ENCODE measurements at places on chromosomes 13 and 19.

DNA sequence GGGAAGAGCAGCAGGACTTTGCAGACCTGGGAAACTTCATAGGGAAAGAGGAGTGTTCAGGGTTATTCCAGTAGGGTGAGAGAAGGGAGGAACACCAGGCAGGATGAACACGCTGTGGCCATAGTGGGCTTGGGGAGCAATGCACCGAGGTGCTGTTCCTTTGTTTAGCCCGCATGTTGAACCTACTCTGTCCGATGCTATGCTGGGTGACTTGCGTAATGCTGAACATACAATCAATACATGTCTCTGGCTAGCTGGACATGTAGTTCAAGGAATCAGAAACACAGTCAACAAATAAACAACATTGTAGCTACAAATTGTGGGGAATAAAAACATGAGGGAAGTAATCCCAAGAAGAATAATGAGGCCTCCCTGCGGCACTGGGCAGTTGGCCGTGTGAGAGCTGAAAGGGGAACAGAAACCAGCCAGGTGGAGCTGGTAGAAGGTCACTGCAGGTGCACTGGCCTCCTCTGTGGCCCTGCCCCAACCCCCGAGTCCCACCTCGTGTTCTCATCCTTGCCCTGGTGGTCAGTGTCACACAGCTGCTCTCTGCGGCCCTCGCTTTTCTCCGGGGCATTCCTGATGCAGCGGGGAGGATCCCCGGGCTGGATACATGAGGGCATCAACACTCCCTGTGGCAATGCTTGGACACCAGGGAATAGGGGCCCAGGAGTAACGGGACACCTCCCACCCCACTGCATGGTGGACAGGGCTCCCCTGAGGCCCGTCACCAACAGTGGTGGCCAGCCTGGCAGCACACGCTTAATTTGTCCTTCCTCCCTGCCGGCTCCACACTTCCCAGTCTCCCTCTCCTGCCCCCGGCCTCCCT lies 36.9 kb upstream of the TUBGCP3 start:
- no peak for DNase-seq

GRCh38 chr13:76474356-76474755 lies 411.8 kb downstream of the KCTD12 start:
- DNase-seq: no peak

GRCh38 chr19:6015841-6016545 lies 38.1 kb upstream of the RANBP3 start:
- no peak for DNase-seq

- no peak for DNase-seq
Measured at GRCh38 chr13:41286370-41286769, 23.0 kb upstream of the MTRF1 start.

GRCh38 chr19:54325194-54325621 lies 12.2 kb upstream of the LILRA5 start:
- DNase-seq: no peak

DNA sequence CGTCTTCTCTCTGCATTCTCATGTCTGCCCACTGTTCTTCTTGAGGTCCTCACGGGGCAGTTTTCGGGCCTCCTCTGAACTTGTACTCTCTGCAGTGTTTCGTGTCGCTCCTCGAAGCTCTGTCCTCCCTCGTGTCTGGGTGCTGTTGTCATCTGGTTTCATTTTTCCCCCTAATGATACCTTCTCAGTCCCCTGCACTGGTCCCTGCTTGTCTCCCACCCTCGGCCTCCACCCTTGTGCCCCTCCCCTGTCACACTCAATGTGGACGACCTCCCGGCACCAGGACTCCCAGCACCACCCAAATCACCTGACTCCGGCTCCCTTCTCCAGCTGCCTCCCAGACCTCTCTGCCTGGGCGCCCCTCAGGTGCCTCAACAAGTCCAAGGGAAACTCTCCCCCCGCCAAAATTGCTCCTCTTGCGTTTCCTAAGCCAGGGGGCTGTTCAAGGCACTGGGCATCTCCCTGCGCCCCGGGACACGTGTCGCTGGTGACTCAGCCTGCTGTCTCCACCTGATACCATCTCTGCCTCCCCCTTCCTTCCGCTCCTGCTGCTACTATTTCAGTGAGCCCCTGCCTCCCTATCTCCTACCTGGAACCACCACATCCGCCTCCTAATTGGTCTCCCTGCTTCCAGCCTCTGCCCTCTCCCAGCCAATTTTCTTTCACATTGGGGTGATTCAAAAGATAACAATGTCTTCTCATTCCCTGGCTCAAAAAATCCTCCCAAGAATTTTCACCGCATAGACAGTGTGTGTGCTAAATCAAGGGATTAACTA lies 49.5 kb downstream of the RFX2 start:
- DNase-seq: no peak

GRCh38 chr19:18481505-18482222 lies 40.2 kb downstream of the ELL start:
- no peak for DNase-seq

- peak; percentile 90 for DNase-seq
Measured at GRCh38 chr19:36331353-36332228, 47.4 kb downstream of the ZFP14 start.

DNA sequence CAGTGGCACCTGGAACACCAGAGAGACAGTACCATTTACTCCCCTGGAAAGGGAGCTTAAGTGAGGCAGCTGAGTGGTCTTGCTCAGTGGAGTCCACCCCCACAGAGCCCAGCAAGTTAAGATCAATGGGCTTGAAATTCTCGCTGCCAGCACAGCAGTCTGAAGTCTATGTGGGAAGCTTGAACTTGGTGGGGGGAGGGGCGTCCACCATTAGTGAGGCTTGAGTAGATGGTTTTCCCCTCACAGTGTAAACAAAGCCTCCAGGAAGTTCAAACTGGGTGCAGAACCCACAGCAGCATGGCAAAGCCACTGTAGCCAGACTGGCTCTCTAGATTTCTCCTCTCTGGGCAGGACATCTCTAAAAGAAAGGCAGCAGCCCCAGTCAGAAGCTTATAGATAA lies 30.3 kb upstream of the CEACAM4 start:
- DNase-seq: no peak

- DNase-seq: no peak
Measured at GRCh38 chr13:104206450-104207044, 1140.3 kb upstream of the SLC10A2 start.

- no peak for DNase-seq
Measured at GRCh38 chr19:38554676-38555141, 63.0 kb downstream of the MAP4K1 start.

GRCh38 chr13:74169676-74170075 lies 35.5 kb upstream of the KLF12 start:
- no peak for DNase-seq

DNA sequence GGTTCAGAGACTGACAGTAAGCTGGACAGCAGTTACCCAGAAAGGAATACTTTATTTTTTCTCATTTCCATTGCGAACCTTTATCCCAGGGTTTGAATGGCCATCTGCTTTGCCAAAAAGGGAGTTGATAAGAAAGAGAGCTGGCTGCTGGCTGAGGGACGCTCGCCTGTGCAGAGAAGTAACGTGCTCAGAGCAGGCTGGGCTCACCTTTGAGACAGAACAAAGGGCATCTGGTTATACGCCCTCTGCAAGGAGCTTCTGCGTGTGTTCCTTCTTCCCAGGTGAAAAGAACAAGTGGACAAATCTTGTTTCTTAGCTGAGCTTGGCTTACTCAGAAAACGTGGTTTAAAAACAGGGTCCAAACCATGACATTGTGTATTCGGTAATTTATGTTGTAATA lies 47.4 kb downstream of the EFNB2 start:
- DNase-seq: no peak

- no peak for DNase-seq
Measured at GRCh38 chr13:23752111-23753001, 136.8 kb downstream of the MIPEP start.

DNA sequence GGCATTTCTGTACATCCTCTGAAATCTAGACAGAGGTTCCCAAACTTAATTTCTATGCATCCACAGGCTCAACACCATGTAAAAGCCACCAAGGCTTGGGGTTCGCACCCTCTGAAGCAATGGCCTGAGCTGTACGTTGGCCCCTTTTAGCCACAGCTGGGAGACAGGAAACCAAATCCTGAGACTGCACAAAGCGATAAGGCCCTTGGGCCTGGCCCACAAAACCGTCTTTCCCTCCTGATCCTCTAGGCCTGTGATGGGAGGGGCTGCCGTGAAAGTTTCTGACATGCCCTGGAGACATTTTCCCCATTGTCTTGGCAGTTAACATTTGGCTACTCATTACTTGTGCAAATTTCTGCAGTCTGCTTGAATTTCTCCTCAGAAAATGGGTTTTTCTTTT lies 766.4 kb downstream of the GPC5 start:
- DNase-seq: no peak

GRCh38 chr13:73467125-73467524 lies 408.3 kb downstream of the KLF5 start:
- no peak for DNase-seq

DNA sequence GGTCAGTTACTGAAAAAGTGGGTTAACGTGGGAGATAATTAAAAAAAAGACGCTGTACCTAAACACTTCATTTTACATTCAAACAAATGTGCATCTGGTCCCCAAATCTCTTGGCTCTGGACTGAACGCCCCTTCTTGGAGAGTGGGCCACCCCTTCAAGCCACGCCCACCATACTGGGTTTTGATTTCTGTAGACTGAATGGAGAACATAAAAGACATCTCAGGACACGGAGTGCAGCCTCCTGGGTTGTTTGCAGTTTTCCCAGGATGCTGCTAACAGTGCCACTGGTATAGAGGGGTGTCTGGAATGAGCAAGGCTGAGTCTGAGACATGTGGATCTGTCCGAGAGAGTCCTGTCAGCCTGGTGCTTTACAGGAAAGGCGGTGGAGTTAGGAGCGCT lies 10.6 kb downstream of the TFDP1 start:
- DNase-seq: no peak

- no peak for DNase-seq
Measured at GRCh38 chr13:96796091-96796633, 198.1 kb downstream of the OXGR1 start.

DNA sequence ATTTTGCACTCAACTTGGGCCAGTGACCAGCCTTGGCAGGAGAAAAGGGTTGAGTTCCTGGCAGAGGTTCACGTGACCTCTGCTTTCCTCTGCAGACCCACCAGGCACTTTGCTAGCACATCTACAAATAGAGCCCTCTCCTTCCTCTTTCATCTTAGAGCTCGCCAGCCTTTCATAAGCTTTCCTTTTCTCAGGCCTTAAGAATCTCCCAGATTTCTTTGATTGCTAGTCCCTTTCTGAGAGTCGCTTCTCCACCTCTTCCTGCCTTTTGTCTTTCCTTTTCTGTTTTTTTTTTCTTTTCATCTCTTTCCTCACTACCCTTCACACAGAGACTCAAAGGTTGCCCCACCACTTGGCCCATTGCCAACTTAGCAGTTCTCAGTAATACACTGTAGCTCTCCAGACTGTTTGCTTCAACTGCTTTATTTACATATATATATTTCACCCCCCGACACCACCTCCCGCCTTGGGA lies 375.7 kb upstream of the SPRY2 start:
- DNase-seq: no peak

- no peak for DNase-seq
Measured at GRCh38 chr19:54918499-54918898, 12.6 kb downstream of the NCR1 start.

DNA sequence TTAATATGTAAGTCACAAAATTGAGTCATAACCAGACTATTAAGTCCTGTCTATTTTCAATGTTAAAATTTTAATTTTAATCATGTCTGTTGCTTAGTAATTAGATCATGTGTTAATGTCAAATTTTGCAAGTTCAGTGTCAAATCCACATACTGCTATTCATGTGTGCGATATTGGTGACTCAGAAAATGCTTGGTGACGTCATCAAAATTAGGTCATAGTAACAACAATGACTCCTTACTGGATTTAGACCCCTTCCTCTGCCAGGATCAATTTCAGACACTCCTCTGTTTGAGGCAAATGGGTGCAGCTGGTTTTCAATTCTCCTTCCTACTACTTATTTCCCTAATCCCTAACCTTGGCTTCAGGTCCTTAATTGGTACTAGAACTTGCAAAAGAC lies 1394.3 kb upstream of the SLC10A2 start:
- no peak for DNase-seq

DNA sequence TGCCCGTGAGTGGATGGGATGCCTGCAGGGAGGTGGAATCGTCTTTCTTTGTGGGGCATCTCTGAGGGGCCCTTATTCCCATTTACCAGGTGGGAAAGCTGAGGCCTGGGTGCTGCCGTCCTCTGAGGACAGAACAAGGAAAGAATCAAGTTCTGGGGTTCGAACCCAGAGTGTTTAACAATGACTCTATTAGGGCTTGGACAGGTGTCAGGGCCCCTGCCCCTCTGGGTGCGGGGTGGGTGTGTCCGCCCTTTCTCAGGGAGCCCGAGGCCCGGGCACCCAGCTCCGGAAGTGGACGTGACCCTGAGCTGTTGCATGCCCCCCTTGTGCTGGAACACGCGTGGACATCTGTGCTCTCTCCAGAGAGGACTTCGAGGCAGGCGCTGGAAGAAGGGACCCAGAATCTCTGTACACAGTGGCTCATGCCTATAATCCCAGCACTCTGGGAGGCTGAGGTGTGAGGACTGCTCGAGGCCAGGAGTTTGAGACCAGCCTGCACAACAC lies 10.8 kb downstream of the NDUFA11 start:
- DNase-seq: no peak

- no peak for DNase-seq
Measured at GRCh38 chr13:98449273-98449672, 127.6 kb downstream of the STK24 start.

- DNase-seq: no peak
Measured at GRCh38 chr13:94925263-94925662, 212.9 kb upstream of the SOX21 start.

DNA sequence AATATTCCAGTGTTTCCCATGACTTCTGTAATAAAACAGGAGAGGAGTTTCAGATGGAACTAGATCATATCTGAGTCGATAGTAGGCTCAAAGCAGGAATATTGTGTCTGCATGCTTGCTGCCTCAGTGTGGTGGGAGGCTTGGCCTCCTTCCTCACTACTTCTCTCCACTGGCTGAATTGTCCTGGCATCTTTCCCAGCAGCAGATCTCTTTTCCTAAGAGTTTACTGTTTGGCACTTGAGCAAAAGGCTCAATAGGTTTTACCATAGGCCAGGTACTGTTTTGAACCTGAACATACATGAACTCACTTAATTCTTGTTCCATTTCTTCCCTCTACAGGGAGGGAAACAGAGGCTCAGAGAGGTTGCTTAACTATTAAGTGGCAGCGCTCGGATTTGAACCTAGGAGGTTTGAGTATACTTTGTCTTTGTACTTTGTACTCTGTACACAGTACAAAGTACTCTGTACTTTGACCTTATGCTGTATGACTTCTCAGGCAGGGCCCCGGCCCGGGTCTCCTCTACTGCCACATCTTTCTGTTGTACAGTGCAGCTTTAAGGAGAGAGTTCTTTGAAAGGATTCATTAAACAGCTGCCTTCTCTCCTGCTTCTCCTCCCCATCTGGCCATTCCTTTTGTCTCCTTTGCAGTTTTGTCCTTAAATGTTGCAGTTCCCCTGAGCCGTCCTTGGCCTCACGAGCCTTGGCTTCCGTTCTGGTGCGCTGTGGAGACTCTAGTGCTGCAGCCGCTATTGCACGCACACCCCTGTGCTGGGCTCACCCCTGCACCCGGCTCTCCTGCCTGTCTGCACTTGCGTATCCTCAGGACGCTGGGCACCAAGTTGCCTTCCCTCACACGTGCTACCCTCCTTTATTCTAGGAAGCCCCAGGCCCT lies 8.1 kb downstream of the B3GLCT start:
- no peak for DNase-seq
